ENCODE measurements at places on chromosomes 5 and 9.
A peak's percentile ranks its signal among the peaks of the same experiment; 100 is the strongest.

- no peak for DNase-seq
These were observed 170.4 kb downstream of the SYK start for GRCh38 chr9:90972057-90972456.

DNA sequence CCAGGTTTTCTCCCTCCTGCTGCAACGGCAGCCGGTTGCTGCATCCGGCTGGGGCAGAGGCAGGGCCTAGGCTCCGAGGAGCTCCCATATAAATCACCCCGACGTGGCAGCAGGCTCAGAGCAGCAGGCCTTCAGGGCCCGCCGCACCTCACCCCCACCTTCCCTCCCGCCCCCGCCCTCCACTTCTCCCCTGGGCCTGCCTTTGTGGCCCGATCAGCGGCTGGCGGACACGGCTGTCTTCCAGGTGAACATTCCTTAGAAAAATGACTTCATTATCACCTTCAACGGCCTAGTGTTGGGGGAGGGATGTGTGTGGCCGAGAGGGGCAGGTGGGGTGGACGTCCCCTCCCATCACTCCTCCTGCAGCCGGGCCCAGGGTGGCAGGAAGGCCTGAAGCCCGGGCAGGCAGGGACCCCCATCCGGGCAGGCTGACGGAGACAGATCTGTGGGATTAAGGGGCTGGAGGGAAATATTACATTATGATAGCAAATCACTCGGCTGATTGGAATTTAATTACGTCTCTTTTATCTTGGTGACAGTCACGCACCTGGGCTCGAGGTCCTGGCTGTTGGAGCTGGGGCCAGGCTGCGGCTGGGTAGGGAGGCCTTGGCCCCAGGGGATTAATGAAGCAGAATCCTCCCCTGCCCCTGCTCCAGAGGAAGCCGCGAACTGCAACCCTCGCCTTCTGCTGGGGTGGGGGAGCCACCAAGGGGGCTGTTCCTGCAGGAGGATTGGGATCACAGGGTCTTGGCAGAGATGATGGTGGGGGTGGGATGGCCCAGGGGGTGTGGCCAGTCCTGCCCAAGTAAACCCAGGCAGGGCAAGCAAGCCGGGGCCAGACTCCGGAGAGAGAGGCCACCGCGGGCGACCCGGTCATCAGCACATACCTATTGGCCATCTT lies 38.4 kb upstream of the RXRA start:
- DNase-seq: no peak

DNA sequence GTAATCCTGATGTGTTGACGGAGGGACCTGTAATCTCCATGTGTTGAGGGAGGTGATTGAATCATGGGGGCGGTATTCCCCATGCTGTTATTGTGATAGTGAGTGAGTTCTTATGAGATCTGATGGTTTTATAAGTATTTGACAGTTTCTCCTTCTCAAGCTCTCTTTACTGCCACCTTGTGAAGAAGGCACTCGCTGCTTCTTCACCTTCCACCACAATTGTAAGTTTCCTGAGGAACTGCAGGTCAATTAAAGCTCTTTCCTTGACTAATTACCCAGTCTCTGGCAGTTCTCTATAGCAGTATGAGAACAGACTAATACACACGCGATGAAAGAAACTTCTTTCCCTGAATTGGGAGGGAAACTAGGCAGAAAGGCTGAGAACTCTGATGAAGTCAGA lies 141.1 kb upstream of the RAD23B start:
- no peak for DNase-seq

- no peak for DNase-seq
These were observed 165.3 kb downstream of the PAX5 start for GRCh38 chr9:36868586-36869282.

DNA sequence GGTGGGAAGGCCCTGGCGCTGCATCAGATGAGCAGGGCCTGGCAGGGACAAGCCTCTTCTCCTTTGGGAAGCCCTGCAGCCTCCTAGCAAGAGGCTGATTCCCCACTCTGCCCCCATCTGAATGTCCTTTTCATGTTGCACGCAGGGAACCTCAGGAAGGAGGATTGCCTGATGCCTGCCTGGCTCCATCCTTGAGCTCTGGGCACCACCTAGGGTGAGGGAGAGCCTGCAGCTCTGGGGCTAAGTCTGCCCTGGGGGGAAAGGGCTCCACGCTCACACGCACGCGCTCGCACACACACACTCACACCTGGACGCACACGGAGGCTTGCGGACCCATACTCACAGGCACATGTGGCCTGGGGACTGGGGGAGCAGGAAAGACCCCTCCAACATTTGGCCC lies 86.6 kb downstream of the LMX1B start:
- DNase-seq: no peak

DNA sequence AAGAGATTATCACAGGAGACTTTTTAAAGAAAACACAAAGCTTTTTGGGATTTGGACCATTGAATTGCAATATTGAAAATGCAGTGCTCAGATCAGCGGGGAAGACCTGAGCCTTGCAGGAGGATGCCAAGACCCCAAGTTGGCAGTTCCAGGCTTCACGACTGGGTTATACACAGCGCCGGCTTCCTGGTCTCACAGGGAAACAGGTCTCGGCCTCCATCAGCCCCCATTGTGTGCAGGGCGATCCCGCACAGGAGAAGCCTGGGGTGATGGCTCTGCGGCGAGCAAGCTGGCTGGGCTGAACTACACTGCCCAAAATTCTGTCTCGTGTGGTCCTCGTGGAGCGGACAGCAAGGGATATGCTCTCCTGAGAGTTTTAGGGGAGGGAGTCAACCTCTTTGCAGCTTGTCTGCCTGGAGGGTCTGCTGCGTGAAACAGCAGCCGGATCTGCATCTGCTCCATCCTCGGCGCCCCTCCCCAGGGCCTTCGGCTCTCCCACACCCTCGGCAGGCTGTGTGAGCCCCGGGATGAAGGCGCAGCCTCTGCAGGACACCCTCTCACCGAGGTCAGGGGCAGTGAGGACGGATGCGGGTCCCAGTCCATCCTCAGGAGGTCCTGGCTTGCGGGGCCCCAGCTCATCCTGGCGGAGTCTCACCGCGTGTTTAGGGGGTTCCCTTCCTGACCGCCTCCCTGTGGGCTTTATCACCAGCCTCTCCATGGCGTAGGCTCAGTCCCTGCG lies 60.6 kb downstream of the NSUN2 start:
- DNase-seq: no peak

GRCh38 chr5:116650544-116650943 lies 75.9 kb upstream of the SEMA6A start:
- DNase-seq: no peak

DNA sequence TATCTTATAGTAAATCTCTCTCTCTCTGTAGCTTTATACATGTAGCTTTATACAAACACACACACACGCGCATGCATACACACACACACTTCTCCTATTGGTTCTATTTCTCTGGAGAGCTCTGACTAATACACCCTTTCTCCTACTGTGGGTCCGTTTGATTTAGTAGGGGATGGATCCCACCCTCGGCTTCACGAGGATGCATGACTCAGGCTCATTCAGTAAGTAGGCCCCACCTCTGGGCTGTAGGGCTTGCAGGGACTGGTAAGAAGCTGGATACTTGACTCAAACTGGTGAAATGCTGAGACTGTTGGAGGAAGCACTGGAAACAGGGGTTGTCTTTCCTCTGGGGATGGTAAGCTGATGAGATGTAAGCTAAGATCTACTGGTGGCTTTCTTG lies 98.7 kb downstream of the SLC24A2 start:
- no peak for DNase-seq

DNA sequence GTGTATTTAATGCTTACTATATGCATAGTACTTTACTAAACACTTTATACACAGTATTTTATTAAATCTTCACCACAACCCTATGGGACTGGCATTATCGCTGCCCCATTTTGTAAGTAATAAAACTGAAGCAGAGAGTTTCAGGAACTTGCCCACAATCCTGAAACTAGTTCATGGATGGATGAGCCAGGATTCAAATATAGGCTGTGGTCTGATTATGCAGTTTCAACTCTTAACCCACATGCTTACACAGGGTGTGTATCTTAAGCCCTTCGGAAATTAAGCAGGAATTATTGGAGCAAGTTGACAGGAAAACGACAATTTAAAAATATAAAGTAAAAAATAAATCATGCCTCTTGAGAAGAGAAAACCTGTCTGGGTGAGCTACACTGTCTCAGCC lies 109.0 kb downstream of the ATP10B start:
- no peak for DNase-seq

GRCh38 chr5:118439831-118440230 lies 548.5 kb downstream of the DTWD2 start:
- no peak for DNase-seq

GRCh38 chr5:127031147-127031862 lies 947 bp upstream of the MARCHF3 start:
- DNase-seq: no peak

GRCh38 chr5:128427921-128428320 lies 110.1 kb downstream of the FBN2 start:
- DNase-seq: no peak

GRCh38 chr5:150544611-150545219 lies 36.8 kb downstream of the NDST1 start:
- peak; percentile 17 for DNase-seq

DNA sequence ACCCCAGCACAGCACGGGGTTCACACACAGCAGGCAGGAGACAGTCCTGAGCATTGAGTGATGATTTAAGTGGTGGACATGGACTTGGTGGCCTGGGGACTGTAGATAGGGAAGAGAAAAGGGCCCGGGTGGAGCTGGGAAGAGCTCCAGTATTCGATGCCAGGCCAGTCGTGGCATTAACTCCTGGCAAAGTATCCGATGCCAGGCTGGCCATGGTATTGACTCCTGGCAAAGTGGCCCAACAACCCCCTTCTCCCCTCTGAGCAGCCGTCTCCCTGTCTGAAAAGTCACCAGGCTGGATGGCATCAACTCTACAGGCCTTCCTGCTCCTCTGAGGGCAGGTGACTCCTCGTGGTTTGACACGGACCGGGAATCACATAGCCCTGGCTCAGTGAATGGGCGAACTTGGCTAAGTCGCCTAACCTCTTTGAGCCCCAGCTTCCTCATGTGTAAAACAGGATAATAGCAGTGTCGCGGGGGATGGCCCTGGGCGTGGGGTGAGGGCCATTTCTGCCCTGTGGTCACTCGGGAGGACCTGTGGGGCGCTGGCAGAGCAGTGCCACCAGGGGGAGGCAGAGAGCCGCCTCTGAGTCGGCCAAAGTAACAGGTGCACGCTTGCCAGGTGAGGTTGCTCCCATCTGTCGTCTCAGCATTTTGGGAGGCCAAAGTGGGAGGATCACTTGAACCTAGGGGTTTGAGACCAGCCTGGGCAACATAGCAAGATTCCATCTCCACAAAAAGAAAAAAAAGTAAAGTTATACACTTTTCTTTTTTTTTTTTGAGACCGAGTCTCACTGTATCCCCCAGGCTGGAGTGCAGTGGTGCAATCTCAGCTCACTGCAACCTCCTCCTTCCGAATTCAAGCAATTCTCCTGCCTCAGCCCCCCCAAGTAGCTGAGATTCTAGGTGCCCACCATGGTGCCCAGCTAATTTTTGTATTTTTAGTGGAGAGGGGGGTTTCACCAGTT lies 5.7 kb upstream of the SEC16A start:
- peak; percentile 59 for DNase-seq

- no peak for DNase-seq
These were observed 218.9 kb downstream of the ARL15 start for GRCh38 chr5:54091307-54092130.

- no peak for DNase-seq
These were observed 172.4 kb upstream of the TARS1 start for GRCh38 chr5:33268374-33268773.

DNA sequence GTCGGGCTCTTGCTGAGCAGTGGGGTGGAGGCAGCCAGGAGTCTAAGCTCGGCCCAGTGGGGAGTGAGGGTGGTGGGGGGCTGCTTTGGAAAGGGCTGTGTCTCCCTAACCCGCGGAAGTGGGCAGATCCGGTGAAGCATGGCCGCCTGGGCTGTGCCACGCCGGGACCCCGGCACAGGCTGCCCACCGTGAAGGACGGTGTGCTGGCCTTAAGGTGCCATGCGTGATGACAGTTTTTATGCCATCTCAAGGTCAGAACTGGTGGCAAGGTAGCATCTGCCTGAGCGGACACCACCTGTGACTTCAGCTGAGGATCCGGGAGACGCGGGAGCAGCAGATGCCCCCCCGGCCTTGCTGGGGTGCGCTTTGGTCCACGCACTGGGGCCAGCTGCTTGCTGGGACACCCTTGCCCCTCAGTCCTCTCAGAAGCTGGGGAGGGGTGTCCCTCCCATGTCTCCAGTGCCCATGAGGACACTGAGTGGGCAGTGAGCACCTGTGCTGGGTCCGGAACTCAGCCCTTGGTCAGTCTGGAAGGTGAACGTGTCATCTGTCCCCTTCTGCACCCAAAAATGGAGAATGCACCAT lies 53.9 kb downstream of the AHRR start:
- DNase-seq: no peak

DNA sequence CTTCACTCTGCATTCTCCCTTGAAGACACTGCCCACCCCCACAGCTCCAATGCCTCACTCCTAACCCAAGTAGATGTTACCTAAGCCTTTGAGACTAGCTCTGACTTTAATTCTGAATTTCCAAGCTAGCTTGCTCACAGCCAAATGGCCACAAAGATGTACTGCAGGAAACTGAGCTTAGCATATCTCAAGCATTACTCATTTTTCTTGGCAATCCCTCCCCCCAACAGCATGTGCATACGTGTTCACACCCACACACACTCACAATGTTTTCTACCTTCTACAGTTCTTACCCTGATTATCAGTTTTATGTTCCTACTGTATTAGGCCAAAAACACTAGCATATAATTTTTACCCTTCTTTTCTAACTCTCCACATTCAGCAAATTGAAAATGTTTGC lies 13.7 kb upstream of the GRIA1 start:
- DNase-seq: no peak

GRCh38 chr5:118883362-118883761 lies 105.0 kb downstream of the DTWD2 start:
- no peak for DNase-seq

GRCh38 chr5:76364226-76364589 lies 38.9 kb upstream of the IQGAP2 start:
- DNase-seq: no peak

GRCh38 chr9:13983607-13984006 lies 330.3 kb downstream of the NFIB start:
- no peak for DNase-seq

DNA sequence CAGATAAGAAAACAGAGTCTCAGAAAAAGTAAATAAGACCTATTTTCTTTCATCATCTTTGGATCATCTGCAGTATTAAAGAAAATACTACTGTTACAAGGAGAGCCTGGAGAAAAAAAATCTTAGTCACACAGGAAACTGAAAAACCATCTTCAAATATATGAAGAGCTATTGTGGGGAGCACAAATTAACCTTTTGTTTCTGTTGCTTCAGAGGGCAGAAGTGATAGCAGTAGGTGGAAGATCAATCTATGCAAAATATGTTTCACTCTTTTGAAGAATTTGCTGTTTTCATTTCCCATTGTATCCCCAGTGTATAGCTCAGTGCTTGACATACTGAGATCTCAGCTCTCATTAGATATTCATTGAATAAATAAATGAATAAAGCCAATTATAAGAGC lies 13.1 kb upstream of the CEMIP2 start:
- DNase-seq: no peak

GRCh38 chr5:176653401-176654385 lies 6.4 kb downstream of the TSPAN17 start:
- DNase-seq: peak; percentile 83

Data from activated gamma-delta T cell treated with anti-CD3 and anti-CD28 coated beads, Interleukin-2, amount 50 U/mL, for 16 hours (primary cell).